Upper lobe of right lung (tissue), 1 donor: ENCODE measurements at places on chromosomes 1 and 21. TPM values are rescaled to one million over a fixed set of nuclear protein-coding genes. Genes with fewer than 3 reads are reported as not detected.

The SAMD13 gene
- 1.6 TPM for total RNA-seq

The LMOD1 gene
- 38.3 TPM for total RNA-seq

DNA sequence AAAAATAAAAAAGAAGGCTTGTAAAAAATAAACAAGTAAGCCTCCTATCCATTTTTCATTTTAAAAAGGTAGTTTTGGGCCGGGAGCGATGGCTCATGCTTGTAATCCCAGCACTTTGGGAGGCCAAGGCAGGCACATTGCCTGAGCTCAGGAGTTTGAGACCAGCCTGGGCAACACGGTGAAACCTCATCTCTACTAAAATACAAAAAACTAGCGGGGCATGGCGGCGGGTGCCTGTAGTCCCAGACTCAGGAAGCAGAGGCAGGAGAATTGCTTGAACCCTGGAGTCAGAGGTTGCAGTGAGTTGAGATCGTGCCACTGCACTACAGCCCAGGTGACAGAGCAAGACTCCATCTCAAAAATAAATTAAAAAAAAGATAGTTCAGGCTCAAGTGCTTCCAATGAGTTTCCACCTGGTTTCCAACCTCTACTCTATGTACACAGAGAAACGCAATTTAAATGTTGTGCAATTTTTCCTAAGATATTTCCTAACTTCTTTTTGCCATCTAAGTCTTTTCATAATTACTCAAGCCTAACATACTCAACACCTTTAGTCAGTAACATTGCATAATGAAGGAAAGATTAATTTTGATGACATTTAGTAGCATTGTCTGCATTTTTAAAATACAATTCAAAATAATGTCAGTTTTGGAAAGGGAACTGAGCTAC is 106.3 kb downstream of the KCNT2 start:
- no peaks in the 10 kb centered on the region for H3K4me1 ChIP-seq
- H3K27ac ChIP-seq = no peak overlapping the region
- H3K4me3 ChIP-seq = no peak overlapping the region
- no peak for DNase-seq
- H3K36me3 ChIP-seq = no peaks in the 10 kb centered on the region

GRCh38 chr1:66624412-66625060 is 90.6 kb downstream of the SGIP1 start:
- H3K27me3 ChIP-seq = no peaks in the 10 kb centered on the region
- peaks cover 3% of the 10 kb centered on the region for H3K4me1 ChIP-seq
- H3K36me3 ChIP-seq = no peaks in the 10 kb centered on the region
- DNase-seq = no peak
- H3K27ac ChIP-seq = no peak overlapping the region
- no peak overlapping the region for H3K4me3 ChIP-seq

GRCh38 chr1:220151454-220151853 is 57.5 kb downstream of the IARS2 start:
- H3K4me1 ChIP-seq = no peaks in the 10 kb centered on the region
- peaks cover 62% of the 10 kb centered on the region for H3K36me3 ChIP-seq
- H3K27ac ChIP-seq = no peak overlapping the region
- H3K27me3 ChIP-seq = no peaks in the 10 kb centered on the region
- no peak overlapping the region for H3K4me3 ChIP-seq

GRCh38 chr21:44639331-44639655 is 2.1 kb downstream of the KRTAP10-10 start:
- DNase-seq = no peak
- H3K4me1 ChIP-seq = no peaks in the 10 kb centered on the region
- H3K4me3 ChIP-seq = no peak overlapping the region
- H3K27ac ChIP-seq = no peak overlapping the region
